CD4-positive, alpha-beta T cell treated with Interleukin-15 for 4 hours (primary cell): ENCODE measurements at places on chromosomes 6 and 20.

DNA sequence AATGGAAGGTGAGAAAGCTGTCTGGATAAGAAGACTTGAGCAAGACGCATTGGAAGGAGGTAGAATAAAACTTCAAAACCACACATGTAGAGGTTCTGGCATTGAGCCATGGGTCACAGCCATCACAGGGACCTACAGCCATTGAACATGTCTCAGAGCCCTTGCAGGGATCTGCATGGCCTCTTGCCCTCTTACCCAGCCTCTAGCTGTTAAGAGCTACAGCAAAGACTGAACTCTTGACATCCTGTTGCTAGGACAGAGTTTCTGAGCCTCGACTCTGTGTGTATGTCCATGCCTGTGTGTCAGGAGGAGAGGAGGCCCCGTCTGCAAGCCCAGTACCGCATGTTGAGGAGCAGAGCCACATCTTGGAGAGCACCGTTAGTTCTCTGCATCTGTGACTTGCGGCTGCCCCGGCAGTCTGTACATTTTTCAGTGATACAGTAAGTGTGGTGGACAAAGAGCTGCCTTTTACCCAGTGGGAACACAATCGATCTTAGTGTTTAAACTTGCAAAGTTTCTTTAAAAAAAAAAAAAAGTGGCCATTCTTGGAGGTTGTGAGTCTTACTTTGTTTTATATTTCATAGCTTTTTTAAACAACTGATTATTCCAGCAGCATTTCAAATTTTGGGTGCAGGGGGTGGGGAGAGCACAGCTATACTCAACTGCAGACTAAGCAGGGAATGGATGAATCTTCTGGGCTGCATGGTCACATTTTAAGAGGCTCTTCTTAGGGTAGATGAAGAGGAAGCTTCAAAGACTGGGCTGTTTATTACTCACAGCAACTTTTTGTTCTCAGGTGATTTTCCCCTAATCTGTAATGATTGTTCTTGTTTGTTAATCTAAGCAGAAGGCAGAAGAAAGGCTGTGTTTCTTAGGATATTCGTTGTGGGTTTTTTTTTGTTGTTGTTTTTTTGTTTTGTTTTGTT lies 88.5 kb downstream of the TBC1D7 start:
- DNase-seq, result no peak

GRCh38 chr6:66662196-66662595 lies 955.2 kb upstream of the EYS start:
- DNase-seq, result no peak

DNA sequence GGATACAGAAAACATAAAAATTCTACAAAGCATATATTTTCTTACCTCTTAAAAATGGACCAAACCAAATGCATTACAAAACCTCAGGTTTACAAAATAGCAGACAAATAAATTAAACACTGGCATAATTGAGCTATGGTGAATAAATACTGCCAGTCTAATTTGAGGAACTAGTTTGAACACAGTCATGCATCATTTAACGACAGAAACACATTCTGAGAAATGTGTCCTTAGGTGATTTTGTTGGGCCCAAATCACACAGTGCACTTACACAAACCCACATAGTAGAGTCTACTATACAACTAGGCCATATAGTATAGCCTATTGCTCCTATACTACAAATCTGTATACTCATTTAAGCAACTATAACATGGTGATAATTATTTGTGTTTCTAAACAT lies 215.6 kb downstream of the FOXC1 start:
- DNase-seq, result no peak

DNA sequence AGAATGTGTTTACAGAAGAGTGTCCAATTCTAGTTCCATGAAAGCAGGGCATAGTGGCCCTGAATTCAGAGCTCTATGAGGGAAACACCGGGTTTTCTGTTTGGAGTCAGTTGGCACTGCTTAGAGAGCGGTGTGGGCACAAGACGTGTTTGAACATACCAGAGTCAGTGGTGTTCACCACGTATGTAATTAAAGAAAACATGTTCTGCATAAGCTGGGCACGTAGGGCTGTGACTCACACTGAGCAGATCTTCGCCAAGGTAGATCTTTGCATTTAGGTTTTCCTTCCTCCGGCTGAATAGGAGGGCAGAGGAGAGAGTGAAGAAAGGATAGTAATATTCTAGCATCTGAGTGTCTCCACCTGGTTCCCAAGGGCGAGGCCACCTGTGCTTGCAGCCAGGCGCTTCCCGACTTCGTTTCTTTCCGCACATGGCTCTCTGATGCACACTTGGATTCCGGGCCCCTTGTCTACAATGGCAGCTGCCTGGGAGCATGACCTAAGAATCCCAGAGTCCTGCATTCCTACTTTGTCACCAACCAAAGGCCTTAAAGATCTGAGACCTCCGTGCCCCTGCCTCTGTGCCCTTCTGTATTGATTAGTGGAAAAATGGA lies 136.2 kb downstream of the ERMARD start:
- no peak for DNase-seq

DNA sequence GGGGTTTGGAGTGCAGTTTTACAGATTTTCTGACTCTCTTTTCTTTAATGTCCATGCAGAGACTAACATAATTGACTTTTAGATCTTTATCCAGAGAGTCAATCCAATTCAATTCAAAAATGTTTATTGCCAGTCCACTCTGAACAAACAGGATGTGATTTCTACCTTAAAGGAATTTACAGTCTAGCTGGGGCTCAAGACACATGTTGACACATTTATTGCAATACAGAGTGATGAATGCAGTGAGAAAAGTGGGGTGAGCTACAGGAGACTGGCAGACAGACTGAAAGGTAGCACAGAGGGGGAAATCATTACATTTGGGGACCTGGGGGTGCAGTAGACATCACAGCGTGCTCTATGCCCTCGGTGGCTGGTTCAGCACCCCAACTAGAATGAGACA lies 193.9 kb downstream of the SLC24A3 start:
- DNase-seq, result no peak

DNA sequence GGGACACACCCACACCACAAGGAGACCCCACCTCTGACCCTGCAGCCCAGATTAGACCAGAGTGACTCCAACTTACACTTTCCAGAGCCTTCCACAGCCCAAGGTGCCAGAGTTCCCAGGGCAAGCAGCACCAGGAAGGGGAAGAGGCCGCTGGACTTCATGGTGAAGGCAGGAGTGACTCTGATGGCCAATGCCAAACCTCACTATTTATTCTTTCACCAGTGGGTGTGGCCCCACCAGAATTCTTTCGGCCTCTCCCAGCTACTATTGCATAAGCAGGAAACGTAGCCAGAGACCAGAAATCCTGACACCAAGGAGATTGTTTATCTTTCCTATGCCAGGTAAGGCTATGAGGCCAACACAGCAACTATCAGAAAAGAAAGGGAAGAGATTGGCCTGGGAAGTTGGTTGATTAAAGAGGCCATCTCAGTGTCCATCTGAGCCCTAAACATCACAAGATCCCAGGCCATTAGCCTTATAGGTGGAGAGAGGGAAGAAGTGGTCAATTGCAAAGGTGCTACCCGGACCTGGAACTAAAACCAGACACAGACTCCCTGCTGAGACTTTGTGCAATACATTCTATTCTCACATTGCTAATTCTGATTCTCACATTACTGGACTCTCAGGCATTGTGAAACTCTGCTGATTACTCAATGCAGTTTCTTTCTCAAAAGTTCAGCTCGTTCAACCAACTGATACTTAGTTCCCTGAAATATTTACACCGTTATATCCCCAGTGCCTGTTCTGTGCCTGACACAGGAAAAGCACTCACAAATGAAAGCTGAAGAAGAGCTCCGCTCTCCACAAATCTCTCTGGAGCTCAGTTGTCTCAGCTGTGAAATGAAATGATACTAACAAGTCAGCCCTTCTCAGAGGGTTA lies at the start of gene SLPI:
Gene SLPI, minus strand, starts transcription at position 182 of the 880 bp plus-strand sequence. Its CDS starts 21 bp downstream, at position 161.
- DNase-seq, result no peak

DNA sequence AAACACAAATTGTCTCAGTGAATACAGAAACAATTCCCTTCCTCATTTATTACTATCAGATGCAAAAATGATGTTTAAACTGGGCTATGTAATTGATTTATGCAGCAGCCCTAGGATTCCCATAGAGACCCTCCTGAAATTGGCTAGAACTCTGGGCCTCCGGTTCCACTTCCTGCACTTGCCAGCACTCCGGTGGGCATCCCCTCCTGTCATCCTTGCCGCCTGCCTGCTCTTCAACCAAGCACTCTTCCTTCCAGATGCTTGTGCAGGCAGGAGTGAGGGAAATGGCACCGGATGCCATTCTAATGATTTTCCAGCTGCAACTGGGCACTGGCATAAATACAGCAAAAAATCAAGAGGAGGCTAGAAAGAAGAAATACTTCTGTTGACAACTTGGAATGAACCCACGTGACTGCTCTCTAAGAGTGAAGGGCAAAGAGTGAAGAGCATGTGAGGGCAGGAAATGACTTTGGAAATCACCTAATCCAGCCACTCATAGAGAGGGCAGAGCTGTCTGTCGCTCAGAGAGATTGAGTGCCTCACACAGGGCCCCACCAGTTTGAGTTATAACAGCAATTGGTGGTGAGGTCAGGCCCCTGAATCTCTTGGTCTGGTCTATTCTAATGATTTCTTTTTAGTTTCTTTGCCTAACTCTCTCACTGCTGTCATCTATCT lies 3.7 kb upstream of the NEDD9 start:
- peak; percentile 72 for DNase-seq

DNA sequence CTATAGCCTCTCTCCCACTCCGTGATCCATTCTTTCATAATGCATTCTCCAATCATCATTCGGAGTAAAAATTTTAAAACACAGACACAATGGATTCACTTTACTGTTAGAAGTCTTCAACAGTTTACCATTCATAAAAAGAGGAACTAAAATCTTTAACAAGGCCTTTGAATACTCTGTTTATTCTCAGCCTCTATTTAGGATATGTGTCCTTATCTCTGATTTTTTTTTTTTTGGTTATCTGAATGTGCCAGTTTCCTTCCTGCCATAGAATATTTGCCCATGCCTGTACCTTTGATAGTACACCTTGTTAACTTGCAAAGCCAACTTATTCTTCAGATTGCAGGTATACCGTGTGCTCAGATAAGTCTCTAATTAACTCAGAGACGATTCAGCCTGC lies 11.1 kb downstream of the CRISP1 start:
- DNase-seq, result no peak

- no peak for DNase-seq
These were observed 344.8 kb downstream of the THBS2 start for GRCh38 chr6:168908887-168909286.

GRCh38 chr20:4592316-4593148 lies 129.2 kb upstream of the PRND start:
- DNase-seq, result peak; percentile 34

GRCh38 chr20:51752343-51752951 lies 15.7 kb downstream of the ATP9A start:
- DNase-seq, result no peak

DNA sequence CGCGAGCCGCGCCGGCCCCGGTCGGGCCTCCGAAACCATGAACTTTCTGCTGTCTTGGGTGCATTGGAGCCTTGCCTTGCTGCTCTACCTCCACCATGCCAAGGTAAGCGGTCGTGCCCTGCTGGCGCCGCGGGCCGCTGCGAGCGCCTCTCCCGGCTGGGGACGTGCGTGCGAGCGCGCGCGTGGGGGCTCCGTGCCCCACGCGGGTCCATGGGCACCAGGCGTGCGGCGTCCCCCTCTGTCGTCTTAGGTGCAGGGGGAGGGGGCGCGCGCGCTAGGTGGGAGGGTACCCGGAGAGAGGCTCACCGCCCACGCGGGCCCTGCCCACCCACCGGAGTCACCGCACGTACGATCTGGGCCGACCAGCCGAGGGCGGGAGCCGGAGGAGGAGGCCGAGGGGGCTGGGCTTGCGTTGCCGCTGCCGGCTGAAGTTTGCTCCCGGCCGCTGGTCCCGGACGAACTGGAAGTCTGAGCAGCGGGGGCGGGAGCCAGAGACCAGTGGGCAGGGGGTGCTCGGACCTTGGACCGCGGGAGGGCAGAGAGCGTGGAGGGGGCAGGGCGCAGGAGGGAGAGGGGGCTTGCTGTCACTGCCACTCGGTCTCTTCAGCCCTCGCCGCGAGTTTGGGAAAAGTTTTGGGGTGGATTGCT lies 1.3 kb downstream of the VEGFA start:
- peak; percentile 38 for DNase-seq

DNA sequence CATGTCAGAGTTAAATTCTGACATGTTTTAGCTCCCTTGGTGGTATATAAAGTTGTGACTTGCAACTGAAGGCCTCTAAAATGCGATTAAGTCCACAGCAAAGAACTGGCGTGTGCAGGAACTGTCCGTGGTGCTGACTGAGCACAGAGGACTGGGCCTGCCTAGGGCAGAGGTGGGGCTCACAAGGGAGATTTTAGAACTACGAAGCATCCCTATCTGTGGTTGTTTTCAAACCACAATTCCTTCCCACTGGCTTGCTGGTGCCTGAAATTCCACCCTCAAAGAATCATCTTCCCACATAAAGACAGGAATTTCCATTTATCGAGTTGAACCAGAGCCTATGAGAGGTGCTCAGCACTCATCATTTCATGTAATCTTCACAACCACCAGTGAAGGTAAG lies 30.1 kb downstream of the RIMS4 start:
- peak; percentile 3 for DNase-seq
